ENCODE measurements at places on chromosomes 7 and 10.

DNA sequence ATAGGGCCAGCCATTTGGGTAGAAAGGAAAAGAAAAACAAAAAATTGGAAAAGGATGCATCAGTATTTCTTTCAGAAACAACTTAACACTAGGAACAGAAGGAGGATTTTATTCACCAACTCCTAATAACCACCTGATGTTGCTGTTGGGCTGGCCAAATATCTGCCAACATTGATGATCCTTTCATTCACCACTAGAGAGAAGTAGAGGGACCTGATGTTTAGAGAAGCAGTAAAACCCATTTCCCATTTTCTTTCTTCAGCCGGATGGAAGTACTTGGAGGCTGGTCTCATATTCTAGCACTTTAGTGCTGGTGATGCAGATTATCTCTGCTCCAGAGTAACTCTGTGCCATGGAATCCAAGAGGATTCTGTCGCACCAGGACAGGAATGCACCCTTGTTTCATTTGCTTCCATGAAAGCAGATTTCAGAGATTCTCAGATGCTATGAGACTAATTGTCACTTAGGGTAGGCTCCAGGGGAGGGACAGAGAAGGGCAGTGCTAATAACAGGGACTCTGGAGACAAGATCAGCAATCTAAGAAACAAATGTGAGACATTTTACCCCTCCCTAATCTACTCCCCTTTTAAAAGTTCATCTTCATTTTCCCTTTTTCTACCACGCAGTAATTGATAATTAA lies 3.1 kb downstream of the KLLN start:
- DNase-seq, result peak; percentile 70

DNA sequence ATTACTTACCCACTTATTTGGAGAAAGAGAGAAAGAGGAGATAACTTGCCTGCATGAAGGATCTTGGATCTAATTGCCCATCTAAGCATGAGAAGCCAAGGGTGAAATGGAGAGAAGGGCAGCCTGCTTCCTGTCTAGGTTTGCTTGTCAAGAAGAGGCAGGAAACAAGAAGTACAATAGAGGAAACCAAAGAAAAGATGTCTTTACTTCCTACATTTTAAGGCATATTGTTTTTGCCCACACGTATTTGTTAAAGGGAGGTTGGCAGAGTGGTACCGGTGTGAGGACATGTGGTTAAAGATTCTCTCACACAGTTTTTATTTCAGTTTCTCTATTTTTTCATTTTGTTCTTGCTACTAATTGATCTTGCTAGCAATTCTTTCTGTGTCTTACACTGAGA lies 6.0 kb upstream of the TAS2R38 start:
- DNase-seq, result no peak

GRCh38 chr7:111765751-111766643 lies 203.7 kb upstream of the IMMP2L start:
- peak; percentile 35 for DNase-seq

DNA sequence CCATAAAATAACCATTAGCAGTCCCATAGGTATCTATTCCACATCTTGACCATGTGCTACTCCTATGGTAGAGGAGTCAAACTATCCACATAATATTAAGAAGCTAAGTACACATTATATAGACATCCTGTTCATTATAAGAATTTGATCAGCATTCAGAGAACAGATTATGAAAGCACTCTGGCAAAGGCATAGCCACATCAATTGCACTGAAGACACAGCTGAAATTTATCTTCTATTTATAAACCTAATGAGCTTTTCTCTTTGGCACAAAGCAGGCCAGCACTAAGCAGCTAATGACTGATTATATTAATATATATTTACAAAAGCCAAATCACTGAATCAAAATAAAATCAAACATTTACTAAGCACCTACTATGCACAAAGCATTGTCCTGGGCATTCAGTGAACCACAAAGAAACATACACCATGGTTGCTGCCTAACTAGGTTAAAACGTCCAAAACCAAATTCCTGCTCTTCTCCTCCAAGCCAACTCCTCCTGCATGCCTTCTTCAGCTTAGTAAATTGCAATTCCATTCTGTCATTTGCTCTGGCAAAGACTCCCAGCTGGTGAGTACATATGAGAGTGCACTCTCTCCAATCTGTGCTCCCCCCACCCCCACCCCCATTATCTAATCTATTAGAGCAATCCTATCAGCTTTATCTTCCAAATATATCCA lies 122.6 kb upstream of the ASAH2 start:
- peak; percentile 7 for DNase-seq

- DNase-seq, result no peak
Measured at GRCh38 chr7:85887133-85887532, 700.3 kb upstream of the SEMA3D start.

GRCh38 chr10:126124046-126124445 lies 227.7 kb downstream of the FANK1 start:
- DNase-seq, result no peak

DNA sequence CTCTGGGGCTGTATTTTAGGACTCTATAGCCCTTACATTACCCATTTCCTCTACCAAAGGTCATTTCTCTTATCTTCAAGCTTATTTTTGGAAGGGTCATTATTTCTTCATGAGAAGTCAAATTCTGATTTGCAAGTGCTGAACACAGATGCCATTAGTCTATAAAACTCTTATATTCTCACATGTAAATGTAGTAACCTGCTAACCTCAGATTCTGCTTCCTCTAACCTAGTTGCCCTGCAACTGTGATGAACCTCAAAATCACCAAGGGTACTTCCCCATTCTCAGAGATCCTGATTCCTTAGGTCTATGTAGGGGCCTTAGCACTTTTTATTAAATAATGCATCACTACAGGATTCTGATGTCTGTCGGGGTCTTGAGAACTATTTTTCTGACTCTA lies 6.3 kb downstream of the FAS start:
- DNase-seq, result no peak

- DNase-seq, result no peak
Measured at GRCh38 chr10:124731551-124731950, 12.6 kb downstream of the FAM53B start.

DNA sequence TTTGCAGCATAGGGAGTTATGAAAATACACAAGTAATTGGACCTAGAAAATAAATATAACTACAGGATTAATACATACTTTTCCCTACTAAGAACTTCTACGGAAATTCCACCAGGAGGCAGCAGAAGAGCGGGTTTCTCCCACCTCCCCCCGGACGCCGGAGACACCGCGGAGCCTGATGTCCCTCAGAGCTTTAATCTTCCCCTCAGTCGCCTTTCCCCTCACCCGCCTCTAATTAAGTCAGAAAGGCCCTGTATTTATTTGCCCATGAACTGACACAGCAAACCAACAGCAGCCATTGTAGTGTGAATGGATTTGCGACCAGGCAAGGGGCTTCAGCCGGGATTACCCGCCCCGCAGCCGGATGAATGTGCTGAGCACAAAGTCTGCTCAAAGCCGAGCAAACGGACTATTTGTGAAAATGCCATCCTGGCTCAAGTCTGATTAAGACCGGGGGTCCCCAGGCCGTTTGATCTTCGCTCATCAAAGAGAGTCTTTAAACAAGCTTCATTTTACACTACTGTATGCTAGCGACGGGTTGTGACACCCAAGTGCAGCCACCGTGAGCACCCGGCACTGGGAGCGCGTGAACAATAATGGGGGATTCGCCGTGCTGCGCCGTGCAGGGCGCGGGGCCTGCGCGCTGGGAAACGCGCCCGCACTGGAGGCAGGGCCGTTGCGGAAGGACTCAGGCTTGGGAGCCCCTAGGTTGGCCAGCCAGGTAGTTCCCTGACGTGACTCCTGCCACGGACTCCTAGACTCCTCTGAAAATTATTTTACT lies 5.6 kb upstream of the DKK1 start:
- peak; percentile 60 for DNase-seq

DNA sequence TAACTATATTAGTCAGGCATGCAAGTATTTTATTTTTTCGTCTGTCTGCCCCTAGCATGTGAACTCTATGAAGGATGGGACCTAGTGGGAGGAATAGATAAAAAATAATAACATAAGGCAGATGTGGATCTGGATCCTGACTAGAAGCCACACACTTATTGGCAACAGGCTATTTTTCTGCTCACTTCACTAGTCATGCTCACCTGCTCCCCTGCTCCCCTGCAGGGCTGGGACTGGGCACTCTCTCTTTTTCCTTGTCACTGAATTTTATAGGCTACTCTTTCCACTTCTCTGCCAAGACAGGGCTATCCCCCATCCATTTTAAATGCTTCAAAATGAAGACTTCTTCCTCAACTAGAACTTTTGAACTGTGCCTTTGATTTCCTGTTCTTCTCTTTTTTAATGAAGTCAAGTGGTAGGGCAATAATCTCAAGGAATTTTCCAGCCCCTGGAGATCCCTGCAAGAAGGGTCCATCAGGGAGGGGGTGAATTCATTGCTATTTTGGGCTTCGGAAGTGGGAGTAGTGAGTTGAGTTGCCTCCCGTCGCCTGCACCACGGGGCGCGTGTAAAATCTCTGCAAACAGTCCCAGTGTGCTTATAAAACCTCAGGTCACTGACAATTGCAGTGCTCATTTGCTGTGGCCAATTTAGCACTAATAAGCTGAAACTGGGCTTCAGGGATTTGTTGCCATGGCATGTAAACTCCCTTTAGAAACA lies 156.7 kb upstream of the NPVF start:
- DNase-seq, result no peak

DNA sequence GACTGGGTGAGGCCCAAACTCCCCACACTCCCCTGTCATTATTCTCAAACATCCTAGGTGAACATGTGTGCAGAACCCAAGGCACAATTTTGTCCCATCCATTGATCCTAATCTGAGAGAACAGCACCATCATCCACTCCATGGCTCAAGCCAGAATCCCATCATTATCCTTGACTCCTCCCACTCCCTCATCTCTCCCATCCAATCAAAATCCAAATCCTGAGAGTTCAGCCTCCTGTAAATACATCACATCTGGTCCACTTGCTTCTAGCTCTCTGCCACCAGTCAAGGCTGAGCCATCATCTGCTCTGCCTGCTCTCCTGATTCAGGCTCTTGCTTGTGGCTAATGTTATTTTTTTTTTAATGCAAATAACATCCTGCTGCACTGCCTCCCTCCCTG lies 75.9 kb upstream of the SLF2 start:
- no peak for DNase-seq

DNA sequence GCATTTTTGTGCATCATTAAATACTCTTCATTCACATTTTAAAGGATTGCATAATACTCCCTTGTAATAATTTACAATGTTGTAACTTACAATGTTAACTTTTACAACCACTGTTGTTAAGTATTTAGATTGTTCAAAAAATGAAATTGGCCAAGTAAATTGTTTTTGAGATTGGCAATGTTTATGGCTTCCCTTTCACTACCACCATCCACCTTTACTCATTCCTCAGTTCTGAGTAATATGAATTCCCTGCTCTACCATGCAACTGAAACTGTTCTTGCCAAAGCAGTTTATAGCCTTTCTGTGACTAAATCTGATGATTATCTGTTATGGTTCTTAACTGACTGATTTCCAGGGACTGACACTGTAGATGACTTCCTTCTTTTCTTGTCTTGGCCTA lies 80.5 kb upstream of the TMEM106B start:
- DNase-seq, result no peak

DNA sequence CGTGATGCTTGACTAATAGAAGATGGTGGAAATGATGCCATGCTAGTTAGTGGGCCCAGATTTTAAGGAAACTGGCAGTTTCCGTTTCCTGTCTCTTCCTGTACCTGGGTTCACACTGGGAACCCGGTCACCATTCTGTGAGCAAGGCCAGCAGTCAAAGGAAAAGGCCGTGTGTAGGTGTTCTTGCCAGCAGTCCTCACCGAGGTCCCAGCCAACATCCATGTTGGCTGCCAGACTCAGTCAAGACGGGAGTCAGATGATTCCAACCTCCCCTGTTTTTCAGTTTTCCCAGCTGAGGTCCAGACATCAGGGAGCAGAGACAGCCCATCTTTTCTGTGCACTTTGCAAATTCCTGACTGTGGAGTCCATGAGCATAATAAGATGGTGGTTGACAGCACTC lies 15.2 kb upstream of the PILRB start:
- no peak for DNase-seq

DNA sequence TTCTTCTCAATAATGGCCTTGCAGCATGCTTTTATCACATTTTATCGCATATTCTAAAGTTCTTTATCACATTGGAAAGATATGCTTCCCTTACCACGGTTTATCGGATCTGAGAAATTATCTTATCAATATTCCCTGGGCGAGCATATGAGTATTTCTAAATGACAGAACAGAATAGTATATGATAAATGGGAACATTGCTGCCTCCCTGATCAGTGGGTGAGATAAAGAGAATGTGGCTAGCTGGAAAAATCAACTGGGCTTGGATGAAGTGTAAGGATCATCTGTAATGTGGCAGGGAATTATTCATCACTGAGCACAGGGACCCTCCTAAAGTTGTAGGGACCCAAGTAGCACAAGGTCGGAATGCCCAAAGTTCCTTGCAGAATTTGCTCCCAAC lies 667.4 kb upstream of the NRP1 start:
- no peak for DNase-seq

GRCh38 chr7:754531-755412 lies 27.7 kb upstream of the PRKAR1B start:
- DNase-seq, result no peak

DNA sequence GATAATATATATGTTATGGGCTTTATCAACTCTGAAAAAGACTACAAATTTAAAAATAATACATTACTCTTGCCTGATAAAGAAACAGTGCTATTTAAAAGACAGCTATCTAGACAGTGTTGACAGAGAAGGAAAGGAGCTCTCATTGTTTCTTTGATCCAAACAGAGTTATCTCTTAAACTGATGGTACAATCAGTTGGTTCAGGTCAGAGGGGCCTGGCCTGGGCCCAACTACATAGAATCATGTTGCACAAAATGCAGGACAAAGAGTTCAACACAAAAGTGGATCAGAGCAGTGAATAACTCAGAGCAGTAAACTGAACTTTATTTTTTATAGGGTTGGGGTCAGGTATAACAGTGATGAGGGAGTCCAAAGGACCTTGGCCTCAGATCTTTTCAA lies 33.8 kb upstream of the SEMA3D start:
- DNase-seq, result no peak

GRCh38 chr7:2213551-2214215 lies 19.1 kb downstream of the MAD1L1 start:
- no peak for DNase-seq

- DNase-seq, result no peak
Measured at GRCh38 chr7:113000316-113001020, 86.2 kb downstream of the GPR85 start.

GRCh38 chr7:94706996-94707740 lies 51.2 kb upstream of the SGCE start:
- DNase-seq, result no peak

GRCh38 chr7:78039790-78040776 lies 241.5 kb downstream of the PHTF2 start:
- DNase-seq, result no peak

DNA sequence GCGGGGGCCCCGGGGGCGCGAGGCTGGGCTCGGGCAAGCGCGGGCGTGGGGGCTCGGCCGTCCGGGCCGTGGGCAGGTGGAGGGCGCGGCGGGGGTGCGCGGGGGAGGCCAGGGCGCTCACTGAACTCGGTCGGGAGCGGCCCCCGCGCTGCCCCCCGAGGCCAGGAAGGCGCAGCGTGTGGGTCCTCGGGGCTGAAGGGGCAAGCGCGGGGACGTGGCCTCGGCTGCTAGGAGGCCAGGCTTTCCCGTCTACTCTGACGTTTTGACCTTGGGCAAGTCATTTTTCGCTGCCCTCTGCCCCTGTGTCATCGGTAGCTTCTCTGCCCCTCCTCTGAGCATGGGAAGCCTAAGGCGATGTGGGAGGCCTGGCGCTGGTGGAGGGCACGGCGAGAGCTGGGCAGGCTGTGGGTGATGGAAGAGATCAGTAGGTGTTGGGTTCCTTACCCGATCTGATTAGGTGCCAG lies 441 bp downstream of the FBH1 start:
- DNase-seq, result no peak
